ENCODE measurements at places on chromosomes 5 and 9. TPM values are rescaled to one million over a fixed set of nuclear protein-coding genes. Genes with fewer than 3 reads are reported as not detected.
A peak's percentile ranks its signal among the peaks of the same experiment; 100 is the strongest.

CKMT2 gene
- 0.96 TPM for total RNA-seq

DNA sequence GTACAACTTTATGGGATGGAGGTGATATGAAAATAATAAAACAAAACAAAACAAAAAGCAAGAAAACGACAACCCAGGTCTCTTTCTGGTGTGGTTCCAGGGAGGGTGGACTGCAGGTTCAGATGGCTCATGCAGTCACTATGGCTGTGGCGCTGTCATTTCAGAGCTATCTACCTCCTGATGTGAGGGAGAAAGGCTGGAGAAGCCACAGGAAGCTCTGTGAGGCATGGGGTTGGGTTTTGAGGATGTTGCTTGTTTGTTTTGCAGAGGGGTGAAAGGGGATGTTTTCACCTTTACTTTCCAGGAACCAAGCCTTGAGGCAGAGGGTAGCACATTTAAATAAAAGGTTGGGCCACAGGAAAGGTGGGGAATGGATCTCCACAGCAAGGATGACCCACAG is 18.7 kb downstream of the NIPAL4 start:
- ATAC-seq = no peak

DNA sequence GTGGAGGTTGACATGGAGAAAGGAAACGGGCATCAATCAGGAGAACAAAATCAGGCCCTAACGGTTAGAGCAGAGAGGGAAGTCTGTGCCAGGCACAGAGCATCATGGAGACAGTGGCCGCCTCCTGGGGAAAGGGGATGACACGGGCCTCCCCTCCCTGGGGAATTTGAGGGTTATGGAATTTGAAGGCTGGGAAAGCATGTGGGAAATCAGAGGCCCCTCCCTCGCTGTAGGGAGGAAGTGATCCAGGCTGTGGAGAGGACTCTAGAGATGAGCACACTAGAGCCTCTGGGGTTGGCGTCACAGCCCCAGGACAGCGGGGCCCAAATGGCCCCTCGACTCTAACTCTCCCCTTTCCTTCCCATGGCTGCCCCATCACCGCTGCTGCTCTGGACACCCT is 36.7 kb downstream of the PROP1 start:
- no peak for ATAC-seq

DNA sequence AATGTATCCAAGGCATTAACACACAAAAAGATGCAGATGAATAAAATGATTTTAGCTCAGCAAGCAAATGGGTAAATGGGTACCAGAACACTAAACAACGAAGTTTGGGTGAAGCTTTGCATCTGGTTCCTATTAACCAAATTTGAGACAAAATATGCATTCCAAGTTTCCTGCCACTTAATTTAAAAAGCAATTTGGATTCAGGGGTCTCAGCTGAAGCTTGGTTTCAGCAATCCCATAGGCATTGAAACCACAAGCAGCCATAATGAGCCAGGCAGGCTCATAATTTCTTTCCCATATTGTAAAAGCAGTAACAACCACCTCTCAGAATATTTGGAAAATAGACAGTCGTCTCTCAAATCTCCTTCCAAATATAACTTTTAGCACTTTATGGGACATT is 138.9 kb downstream of the NXNL2 start:
- no peak for ATAC-seq

- no peak for ATAC-seq
Observed at GRCh38 chr5:138676556-138677193, 76.5 kb upstream of the CTNNA1 start.

NME5 gene
- 0.44 TPM for total RNA-seq

TEX48 gene
- not detected for total RNA-seq

- ATAC-seq = no peak
Observed at GRCh38 chr9:21267485-21268346, 27.9 kb upstream of the IFNA14 start.

DNA sequence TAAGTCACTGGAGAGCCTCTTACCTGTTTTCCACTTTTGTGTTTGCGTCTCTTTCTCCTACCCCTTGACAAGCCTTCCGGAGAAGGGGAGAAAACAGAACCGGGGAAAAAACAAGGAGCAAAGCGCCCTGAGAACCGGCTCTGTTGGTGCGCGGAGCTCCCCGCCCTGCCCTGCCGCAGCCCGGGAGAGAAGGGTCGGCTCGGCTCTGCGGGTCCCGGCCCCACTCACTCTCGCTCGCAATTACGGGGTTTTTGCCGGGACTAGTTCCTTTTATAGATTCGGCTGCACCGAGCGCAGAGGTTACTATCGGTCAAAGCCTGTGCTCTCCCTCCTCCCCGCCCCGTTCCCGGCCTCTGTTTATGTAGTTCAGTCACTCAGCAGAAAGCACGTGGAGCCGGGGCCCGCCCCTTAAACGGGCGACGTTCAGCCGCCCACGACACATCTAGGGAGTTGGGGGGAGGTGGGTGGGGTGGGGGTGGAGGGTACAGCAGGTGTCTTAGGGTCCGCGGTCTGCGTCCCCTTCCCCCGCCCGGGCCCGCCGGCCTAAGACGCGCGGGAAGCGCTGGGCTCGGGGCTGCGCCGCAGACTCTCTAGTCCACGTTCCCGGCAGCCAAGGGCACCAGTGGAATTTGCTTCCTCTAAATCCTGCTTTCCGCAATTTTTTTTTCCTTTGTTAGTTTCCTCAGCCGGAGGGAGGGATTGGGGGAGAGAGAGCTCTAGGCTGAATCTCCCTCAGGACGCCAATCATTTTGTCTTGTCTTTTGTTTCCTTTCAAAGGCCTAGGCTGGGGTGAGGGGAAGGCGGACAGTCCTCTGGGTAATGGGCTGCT is at the start of gene ABCA1:
TSS of gene ABCA1 (minus strand) at position 244 of the 829 bp plus-strand sequence. CDS start 24,476 bp downstream, outside the sequence.
- peak; percentile 87 for ATAC-seq

DNA sequence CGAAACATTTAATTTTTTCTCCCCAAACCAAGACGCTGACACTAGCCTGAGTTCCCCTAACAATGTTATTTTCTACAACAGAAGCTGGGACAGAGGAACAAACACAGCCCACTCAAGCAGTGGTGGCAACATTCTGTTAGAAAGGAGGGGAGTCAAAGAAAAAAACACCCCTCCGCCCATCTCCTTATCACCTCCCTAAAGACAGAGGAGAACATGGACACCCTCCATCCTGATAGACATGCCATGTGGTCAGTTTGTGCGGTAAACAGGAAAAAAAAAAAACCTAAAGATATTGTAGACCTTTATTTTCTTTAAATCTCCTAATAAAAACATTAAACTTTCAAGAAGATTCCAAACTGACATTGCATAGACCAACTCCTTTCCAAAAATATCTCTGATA is 2.9 kb upstream of the DPM2 start:
- ATAC-seq = no peak

DNM1 gene
- total RNA-seq = 2.2 TPM

DNA sequence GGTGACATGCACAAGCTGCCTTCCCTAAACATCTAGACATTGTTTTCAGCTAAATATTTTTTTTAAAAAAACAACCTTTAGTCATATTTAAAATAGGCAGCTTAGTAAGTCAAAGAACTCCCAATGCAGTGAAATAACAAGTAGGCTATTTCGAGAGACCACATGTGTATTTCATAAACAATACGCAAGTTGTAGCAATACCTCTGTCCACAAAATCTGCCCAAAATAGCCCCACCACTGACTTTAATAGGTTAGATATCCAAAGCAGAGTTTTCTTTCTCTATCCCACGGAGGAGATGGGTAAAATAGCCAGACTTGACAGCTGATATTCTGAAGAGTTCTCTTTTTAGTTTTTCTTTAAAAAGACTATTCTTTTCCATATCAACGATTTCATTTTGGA is 1.2 kb downstream of the SLC24A2 start:
- no peak for ATAC-seq
